Activated naive CD4-positive, alpha-beta T cell treated with Interleukin-2 at 50 U/mL for 16 hours (primary cell): ENCODE measurements at places on chromosomes 6 and 20.
A peak's percentile ranks its signal among the peaks of the same experiment; 100 is the strongest.

- DNase-seq, result no peak
Observed at GRCh38 chr20:41178904-41179432, 41.6 kb downstream of the PLCG1 start.

GRCh38 chr20:59787538-59787890 is 145.9 kb downstream of the SYCP2 start:
- DNase-seq, result no peak

GRCh38 chr6:127939442-127940066 is 38.7 kb upstream of the THEMIS start:
- DNase-seq, result no peak

DNA sequence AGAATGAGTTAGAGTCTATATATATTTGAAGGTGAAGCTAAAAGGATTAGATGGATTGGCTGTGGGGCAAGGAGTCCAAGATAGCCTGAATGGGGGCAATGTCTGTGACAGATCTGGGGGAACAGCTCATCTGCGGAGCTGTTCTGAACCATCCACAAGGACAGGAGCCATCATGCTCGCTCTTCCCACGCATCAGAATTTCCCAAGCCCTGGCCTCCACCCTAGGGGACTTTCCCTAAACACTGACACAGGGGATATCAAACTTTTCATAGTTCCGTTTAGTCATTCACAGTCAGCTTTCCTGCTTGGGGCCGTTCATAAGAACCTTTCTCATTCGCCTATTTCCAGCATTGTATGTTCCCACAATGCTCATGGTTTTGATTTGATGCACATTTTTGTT is 37.6 kb upstream of the CCN6 start:
- peak; percentile 72 for DNase-seq

- DNase-seq, result no peak
Observed at GRCh38 chr6:31041372-31041974, 31.2 kb downstream of the MUC22 start.

DNA sequence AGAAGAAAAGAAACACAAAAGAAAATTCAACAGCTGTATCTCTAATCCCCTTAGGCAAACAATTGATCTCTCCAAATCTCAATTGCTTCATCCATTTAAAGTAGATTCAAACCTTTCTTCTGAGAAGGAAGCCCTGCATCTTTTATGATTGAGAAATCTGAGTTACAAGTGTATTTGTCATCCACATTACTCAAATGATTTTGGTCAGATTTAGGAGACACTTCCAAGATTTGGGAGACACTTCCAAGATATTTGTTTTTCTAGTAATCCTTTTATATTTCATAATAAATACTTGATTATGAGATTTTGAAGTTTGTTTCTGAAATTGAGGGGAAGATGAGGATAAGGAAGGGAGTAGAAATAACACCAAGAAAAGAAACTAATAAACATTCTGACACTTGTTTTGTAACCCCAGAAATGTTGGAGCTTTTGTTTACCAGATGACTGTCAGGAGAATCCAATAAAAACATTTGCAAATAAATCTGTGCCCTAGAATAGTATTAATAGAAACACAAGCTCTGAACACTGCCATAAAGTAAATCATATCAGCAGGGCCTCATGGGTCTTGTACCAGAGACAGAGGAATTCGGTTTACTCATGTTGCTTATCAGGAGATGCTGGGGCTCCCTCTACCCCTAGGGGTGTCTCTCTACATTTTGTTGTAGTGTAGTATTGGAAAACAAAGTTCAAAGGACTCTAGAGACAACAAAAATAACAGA is 314.3 kb upstream of the NT5E start:
- DNase-seq, result no peak

DNA sequence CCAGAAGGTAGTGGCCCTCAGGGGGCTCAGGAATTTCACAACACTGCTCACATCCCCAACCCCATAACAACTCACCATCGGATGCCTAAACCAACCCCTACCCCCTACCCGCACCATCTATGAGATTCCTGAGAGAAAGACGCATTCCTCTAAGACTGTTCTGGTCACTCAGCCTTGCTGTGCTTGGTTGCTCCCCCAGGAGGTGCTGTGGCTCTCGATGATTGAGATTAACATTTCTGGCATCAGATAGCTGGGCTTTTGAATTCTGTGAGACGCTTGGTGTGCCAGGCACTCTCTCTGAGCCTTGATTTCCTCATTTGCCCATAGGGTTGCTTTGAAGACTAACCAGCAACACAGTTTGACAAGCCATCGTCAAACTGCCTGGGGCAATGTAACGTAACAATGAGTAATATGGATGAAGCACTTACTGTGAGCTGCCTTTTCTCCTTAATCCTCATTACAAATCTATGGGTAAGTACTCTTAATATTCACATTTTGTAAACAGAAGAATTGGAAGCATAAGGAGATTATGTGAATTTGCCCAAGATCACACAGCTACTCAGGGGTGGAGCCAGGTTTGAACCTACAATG is 978 bp downstream of the WFDC6 start:
- DNase-seq, result no peak

DNA sequence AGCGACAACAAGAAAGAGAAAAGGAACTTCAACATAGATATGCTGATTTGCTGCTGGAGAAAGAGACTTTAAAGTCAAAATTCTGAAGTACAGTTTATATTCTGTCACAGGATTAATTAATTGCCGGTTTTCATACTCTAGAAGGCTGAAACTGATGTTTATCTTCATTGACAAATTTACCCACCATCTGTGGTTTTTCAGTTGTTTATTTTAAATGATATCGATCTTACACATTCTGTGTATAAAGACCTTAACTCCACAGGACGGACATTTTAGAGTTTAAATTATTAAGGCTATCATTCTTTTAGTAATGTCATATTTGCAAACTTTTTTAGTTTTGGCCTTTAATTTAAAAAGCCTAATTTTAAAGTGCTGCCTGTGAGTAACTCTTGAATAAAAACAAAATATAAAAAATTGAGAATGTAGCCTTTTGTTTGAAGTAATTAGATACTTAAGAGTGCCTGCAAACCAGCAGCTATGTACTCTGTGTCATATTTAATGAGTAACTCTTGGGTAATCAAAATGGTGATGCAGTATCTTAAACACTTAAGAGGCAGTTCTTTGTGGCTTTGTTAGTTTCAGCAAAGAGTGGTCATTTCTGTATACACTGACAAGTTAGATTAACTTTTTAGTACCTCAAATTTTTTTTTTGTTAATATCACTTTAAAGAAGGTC is 59.3 kb downstream of the CDC5L start:
- DNase-seq, result no peak

DNA sequence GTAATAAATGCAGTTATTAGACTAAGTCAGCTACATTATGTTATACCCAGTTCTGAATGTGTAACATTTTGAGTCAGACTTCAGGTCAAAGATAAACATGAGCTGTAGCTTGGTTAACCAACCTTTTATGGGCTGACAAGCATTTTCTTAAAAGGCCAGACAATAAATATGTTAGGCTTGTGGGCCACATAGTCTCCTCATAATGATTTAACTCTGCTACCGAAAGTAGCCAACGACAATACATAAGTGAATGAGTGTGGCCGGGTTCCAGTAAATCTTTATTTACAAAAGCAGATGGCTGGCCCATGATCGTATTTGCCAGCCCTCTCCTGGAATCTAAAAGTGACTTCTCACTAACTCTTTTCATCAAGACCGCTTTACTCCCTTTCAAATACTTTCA is 49.9 kb downstream of the ATG5 start:
- DNase-seq, result no peak

DNA sequence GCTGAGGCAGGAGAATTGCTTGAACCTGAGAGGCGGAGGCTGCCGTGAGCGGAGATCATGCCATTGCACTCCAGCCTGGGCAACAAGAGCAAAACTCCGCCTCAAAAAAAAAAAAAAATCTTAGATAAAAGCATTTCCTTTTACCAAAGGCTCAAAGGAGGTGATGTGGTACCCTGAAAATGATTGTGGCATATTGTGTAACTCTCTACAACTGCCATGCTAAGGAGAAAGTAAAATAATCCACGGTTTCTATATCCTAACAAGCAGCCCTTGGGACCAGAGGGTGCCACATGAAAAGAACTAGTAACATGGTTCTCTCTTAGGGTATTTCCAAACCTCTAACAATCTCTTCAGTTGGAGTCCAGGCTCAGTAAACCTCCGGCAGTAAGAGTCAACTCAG is 38.8 kb upstream of the SLA2 start:
- DNase-seq, result no peak

- no peak for DNase-seq
Observed at GRCh38 chr6:151166180-151166579, 73.6 kb upstream of the AKAP12 start.

DNA sequence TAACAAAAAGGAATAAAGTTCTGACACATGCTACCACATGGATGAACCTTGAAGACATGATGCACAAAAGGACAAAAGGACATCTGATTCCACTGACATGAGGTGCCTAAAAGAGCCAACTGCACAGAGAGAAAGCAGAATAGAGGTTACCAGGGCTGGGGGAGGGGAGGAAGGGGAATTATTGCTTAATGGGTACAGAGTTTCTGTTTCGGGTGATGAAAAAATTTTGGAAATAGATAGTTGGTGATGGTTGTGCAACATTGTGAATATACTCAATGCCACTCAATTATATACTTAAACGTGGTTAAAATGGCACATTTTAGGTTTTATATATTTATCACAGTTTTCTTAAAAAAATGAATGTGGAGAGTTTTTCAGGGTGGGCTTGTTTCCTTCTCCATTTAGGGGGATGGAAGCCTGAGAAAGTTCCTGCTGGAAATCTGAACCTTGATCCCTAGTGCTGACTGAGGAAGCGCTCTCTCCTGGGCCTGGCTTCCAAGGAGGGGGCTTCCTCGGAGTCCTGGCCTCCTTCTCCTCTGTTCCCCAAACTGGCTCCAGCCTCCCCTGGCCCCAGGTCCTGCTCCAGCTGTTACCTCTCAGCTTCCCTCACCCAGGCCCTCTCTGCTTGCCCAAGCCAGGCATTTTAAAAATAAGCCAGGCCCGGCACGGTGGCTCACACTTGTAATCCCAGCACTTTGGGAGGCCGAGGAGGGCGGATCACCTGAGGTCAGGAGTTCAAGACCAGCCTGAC is 79.2 kb downstream of the NOL4L start:
- DNase-seq, result no peak

DNA sequence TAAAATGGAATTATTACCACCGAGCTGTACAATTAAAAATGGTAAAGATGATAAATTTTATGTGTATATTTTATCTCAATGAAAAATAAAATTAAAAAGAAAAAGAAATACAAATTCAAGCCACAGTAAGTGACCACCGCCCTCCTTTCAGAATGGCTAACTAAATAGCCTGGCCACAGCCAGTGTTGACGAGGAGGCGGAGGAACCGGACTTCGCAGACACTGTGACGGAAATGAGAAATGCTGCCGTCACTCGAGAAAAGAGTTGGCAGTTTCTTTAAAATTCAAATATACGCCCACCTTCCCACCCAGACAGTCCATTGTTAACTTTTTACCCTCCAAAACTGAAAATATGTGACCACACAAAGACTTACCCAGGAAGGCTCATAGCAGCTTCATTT is 50.0 kb downstream of the FOXF2 start:
- DNase-seq, result no peak

GRCh38 chr6:87848616-87849015 is 146.6 kb upstream of the AKIRIN2 start:
- DNase-seq, result no peak

DNA sequence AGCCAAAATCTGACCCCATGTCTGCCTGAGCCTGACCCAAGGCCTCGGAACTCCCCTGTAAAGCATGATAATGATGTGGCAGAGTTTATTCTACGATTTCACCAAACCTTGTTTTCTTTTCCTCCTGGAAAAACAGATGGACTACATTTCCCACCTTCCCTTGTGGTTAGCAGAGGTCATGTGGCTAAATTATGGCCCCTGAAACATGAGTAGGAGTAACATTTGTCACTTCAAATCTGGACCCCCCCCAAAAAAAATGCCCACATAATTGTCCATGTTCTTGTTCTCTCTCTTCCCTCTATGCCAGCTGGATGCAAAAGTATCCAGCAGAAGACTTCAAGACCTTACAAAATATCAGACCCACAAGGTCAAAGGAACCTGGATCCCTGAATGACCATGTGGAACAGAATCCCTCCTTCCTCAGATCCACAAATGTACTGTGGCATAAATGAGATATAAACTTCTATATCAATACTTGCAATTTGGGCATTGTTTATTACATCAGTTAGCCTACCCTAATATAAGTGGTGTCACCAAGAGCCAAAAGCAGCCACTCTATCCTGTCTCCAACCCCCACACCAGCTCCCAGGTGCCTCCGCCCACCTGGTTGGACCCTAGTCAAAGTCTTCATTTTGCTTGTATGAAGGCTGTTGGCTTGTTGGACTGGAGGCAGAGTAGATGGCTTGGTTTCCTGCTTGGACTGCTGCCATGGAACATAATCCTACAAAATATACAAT is 1.4 kb downstream of the C20orf96 start:
- DNase-seq, result no peak

DNA sequence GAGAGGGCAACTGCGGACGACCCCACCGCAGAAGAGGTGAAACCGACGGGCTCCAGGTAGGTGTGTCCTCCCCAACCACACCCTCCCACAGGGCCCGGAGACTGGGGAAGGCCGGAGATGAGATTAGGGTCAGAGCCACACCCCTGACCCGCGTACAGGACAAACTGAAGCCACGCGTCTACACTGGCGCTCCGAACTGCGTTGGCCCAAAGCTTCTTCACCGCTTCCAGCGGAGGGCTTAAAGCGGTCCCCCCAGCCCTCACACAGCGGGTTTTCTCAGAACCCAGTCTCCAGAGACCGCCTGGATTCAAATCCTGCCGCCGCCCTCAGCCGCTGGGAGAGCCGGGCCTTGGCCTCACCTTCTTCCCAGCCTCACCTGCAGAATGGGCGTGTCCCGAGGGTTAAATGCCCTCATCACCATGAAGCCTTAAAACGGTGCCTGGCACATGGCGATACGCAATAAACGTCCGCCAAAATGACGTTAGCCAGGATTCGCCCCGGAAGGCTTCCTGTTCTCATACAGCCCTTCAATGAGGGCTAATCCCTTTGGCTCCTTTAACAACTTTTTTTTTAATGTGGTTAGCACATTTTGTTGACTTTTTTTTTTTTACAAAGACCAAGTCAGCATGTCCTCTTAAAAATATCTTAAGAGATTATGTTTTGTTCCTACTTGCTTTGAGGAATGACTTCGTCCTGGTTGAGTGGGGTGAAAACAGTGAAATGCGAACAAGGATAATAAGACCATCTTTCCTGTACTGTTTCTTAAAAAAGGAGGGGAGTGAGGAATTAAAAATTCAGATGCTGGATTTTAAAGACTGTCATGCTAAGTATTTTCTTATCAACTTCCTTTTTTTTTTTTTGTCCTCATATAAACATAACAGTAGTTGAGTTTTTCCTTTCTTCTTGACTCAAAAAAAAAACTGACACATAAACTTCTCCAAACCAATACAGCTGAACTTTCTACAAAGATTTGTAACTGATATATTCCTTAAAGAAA is 15.1 kb upstream of the ZNF217 start:
- DNase-seq, result peak; percentile 23

GRCh38 chr6:167526465-167527368 is 201.8 kb downstream of the TTLL2 start:
- no peak for DNase-seq

- no peak for DNase-seq
Observed at GRCh38 chr6:161379834-161380582, 106.1 kb upstream of the AGPAT4 start.

GRCh38 chr6:168560126-168560525 is 119.1 kb downstream of the SMOC2 start:
- no peak for DNase-seq

GRCh38 chr6:155301867-155302266 is 12.4 kb downstream of the TFB1M start:
- no peak for DNase-seq
